ENCODE measurements at places on chromosomes 5 and 9.

DNA sequence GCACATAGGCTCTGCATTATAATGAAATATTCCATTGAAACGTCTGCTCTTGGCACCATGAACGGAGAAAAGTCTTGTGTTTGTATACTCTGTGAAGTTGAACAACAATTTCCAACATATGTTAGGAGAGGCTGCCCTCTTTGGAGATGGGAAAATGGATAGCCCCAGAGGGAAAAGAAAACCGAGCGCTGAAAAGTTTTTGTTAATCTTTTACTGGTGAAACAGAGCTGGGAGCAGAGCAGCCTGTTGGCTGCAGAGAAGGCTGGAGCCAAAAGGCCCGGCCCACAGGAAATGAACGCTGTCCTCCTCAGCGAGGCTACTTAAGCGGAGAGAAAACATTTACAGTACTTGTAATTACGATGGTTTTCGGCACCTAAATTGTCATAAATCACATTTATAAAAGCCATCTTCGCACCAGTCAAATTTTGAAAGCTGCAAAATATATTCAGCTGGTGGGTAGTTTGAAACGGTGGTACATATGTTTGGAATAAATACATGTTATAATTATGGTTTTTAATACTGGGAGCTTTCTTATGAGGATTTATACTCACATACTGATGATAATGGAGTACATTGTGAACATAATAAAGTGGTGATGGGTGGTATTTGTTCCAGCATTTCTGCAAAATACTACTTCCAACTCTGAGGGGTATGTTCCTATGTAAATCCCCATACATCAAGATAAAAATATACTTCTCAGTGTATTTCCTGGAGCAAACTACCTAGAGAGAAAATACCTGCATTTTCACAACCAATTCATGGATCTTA lies 129.6 kb upstream of the CNTLN start:
- no peak for DNase-seq

- DNase-seq = no peak
These were observed 508.0 kb downstream of the PTPRD start for GRCh38 chr9:10104774-10105173.

- DNase-seq = no peak
These were observed 2.3 kb upstream of the ADAMTS2 start for GRCh38 chr5:179347581-179347980.

GRCh38 chr9:123812984-123813383 lies 116.9 kb downstream of the DENND1A start:
- DNase-seq = no peak

DNA sequence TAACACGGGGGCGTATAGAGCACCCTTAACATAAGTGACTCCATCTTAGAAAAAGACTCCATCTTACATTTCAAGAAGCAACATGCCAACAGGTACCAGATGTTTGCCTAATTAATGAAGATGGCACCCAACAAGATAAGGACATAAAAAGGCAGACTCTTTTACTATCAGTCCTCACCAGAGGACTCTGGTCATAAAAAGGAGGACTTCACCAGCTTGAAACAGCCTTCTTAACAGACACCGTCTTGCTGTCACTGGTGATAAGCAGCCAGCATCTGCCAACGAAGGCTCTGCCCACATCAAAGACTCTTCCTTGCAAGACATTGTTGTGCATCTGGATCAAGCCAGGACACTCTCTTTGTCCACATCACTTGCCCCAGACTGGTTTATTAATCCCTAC lies 80.3 kb downstream of the S1PR3 start:
- no peak for DNase-seq
